ENCODE measurements at places on chromosomes 11 and 22.

GRCh38 chr11:131940126-131940525 is 569.7 kb downstream of the NTM start:
- DNase-seq: no peak

DNA sequence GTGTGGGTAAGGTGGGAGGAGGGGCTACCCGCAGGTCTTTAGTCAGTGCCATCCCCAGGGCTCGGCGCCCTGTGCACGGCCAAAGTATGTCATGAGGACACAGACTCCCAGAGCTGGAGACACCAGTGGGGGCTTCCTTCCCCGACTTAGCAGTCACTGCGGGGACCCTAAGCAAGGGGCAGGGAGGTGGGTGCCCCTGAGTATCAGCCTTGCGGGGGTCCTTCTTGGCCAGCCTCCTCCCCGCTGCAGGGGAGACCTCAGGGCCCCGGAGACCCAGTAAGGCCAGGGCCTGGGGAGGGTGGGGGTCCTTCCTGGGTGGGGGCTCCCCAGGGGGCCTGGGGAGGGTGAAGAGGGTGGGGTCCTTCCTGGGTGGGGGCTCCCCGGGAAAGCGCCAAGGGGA is 673.8 kb downstream of the BRD1 start:
- no peak for DNase-seq

GRCh38 chr11:68816917-68817419 is 24.7 kb downstream of the CPT1A start:
- no peak for DNase-seq

- DNase-seq: no peak
Measured at GRCh38 chr11:43447151-43447550, 88.4 kb downstream of the TTC17 start.

- no peak for DNase-seq
Measured at GRCh38 chr11:11989774-11990744, 18.4 kb downstream of the DKK3 start.

DNA sequence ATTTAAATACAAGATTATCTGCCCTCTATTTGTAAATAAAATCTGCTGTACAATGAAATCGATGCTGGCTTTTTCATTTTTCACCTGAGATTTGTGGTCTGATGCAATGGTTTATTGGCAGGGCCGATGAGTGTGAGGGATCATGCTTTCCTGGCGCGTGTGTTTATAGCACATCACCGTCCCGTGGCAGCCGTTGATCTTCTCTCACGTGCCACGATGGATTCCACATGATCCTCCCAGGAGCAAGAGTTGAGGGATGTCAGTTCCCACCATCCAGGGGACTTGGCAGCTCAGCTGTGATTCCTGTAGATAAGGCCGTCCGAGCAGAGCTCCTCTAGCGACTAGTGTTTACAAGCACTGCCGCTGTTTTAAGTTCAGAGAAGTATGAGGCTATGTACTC is 213.7 kb downstream of the TBC1D22A start:
- no peak for DNase-seq

GRCh38 chr11:103633068-103633788 is 403.2 kb upstream of the DDI1 start:
- DNase-seq: no peak

DNA sequence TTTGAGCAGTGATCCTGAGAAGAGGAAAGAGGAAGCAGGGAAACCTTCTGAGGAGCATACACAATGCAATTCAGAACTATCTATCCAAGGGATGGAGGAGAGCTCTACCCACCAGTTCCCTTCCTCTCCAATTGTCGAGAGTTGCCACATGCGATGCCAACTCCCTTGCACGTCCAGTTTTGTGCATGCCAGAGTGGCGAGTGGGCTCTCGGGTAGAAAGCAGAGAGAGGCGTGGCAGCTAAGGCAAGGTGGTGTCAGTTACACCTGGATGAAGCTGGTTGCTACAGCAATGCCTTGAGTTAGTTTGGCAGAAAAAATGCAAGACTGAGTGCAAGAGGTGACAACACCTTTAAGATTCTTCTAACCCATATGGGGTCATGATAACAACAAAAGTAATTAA is 420.4 kb upstream of the CCDC90B start:
- no peak for DNase-seq

DNA sequence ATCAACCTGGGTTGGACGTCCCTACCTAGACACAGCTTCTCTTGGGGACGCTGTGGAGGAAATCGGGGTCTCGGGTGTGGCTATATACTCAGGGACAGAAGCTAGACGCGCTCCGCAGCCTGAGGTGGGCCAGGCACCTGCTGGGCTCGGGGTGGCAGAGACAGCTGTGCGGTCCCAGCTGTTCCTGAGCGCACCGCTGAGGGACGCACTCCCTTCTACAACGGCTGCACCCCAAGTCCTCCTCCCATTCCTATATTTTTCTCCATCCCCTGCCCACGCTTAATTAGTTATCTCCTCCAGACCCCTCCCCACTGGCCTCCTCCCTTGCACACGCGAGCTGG is 188 bp upstream of the MTNR1B start:
- DNase-seq: no peak

- no peak for DNase-seq
Measured at GRCh38 chr11:21082853-21083252, 413.5 kb downstream of the NELL1 start.

DNA sequence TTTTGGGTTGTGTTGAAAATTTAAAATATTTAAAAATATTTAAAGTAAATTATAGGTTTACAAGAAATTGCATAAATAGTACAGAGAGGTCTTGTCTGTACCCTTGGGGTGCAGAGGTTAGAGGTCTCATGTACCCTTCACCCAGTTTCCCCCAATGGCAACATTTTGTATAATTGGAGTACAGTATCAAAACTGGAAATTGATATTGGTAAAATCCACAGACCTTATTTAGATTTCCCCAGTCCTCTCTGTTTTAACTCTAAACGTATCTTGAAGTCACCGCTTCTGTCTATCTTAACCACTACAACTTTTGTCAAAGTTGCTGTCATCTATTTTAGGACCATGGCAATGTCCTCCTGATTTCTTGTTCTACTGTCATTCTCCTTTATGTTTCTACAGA is 10.9 kb downstream of the THY1 start:
- DNase-seq: no peak

DNA sequence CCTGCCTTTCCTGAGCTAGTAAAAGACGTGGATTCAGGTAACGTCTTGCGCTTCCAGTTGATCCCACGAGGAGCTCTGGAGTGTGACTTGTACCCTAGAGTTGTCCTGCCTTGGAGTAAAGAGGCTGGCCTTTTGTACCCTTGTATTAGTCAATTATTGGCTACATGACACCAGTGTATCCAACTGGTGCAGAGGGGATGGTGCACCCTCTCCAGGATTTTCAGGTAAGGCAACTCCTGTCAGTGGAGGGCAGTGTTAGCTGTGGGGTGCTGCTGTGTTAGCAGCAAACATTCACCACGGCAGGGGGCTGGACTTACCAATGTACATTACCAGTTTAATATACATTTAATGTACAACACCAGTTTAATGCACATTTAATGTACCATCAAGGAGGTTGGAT is 233.5 kb downstream of the MIAT start:
- no peak for DNase-seq

DNA sequence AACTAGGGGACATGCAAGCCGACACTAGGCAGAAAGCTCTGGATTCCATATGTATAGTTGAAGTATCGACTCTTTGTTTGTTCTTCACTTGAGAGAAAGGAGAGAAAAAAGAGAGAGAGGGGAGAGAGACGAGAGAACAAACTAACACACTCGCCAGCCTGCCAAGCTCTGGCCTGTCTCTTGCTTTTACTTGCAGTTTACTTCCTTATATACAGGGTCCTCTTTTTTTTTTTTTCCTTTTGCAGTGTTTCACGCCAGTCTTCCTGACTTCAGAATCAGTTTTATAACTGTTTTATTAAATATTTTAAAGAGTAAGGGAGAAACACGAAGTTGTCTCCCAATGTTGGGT is 19.9 kb downstream of the TEAD1 start:
- DNase-seq: no peak

DNA sequence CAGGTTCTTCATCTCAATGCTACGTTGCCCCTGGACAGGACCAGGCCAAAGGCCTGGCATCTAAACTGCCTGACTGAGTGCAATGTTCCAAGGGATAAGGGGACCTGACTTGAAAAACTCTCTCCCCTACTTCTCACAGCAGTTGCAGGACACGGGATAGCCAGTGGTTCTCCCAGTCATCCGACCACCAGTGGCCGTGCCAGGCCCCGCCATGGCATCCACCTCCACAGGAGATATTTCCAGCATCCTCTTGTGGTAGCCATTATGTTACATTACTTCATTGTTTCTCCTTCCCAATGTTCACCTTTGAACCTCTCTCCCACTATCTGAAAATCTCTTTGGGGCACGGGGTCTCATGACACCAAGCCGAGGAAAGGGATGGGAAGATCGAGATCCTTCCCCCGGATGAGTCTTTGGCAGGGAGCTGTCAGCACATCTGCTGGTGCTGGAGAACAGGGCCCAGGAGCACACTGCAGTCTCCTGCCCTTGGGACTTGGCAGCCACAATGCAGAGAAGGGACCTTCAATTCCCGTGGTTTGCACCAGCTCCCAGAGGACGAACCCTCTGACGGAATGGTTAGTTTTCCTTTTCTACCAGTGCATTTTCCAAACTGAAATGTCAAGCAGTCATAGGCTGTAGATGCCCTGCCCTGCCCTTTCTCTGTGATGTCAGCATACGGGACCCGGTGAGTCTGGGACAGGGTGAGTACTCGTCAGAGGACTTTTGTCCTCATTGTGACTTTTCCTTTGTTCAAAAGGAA is 121.2 kb downstream of the ETS1 start:
- DNase-seq: no peak

DNA sequence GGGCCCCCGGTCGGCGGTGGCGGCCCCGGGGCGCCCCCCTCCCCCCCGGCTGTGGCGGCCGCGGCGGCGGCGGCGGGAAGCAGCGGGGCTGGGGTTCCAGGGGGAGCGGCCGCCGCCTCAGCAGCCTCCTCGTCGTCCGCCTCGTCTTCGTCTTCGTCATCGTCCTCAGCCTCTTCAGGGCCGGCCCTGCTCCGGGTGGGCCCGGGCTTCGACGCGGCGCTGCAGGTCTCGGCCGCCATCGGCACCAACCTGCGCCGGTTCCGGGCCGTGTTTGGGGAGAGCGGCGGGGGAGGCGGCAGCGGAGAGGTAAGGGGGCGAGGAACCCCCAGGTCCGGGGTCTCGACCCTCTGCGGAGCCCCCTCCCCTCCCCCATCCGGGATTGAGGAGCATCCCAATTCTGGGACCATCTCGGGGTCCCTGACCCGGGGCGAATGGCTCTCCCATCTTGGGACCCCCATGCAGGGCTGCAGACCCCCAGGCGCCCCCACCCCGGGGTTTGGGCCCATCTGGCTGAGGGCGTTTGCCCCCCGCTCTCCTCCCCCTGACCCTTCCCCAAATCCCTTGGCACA is 431 bp downstream of the KMT2A start:
- no peak for DNase-seq

DNA sequence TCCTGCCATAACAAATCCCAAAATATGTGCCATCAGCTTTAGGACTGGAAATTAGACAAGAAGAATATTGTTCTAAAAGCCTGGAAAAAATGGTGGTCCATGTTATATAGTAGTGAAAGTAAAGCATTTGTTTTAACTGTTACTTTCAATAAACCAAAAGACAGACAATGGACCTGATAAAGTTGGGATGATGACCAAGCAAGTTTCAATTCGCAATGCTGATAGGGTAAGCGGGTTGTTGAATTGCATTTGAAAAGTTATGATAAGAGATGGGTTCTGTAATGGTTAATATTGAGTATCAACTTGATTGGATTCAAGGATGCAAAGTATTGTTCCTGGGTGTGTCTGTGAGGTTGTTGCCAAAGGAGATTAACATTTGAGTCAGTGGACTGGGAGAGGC is 131.9 kb upstream of the ZC3H12C start:
- no peak for DNase-seq

DNA sequence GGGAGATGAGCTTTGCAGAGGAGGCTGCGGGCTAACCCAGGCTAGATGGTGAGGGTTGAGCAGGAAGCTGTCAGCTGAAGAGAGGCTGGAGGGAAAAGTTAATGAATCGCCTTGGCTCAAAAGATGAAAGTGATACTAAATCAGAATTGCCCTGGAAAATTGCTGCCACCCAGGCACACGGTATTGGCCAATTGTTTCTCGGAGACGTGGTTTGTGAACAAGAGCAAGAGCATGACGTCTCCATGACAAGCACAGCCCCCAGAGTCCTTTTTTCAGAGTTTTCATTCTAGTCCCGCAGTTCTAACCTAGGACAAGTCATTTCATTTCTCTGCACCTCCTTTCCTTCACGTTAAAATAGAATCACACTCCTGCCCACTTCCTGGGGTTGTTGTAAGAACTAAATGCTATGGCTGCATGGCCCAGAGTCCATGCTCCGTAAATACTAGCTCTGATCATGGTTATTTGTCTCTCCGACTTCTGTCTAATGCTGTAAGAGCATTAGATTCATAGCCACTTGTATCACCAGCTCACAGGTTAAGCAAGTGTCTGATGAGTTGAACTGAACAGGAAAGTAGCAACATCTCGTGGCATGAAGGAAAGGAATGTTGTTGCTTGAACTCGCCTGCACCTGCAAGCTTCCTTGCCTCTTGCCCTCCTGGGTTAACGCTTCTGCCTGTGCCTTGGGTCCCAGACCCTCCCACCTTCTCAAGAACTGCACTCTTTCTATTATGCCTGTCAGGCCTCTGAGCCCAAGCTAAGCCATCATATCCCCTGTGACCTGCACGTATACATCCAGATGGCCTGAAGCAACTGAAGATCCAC is 33.8 kb upstream of the NUP50 start:
- DNase-seq: no peak

- no peak for DNase-seq
Measured at GRCh38 chr11:79637219-79637618, 196.4 kb upstream of the TENM4 start.

- no peak for DNase-seq
Measured at GRCh38 chr11:114448749-114449482, 9.6 kb downstream of the REXO2 start.

DNA sequence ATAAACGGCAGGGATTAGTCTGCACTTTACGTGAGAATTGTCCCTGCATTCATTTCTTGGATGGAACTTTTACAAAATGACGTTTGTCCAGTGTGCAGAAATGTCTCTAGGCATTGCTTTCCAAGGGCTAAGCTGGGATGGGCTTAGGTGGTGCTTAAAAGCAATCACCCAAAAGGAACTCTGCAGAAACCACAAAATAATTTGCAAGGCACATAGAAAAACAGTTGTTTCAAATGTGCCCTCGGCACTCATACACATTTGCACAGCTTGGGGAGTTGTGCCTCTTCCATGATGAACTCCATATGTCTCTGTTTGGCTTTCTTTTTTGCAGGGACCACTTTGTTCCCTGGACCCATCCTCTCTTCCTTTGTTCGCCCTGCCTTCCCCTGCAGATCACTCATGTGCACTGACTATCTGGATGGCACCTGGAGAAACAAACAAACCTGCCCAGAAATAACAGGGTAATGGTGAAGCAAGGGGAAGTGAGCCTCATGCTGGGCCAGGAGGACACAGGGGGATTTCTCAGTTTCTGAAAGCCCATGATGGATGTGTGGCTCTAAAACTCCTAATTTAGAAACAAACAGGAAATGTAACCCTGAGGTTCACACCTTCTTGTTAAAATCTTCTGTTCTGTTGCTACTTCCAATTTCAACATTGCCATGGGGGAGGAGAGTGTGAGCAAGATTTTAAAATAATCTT is 150.2 kb downstream of the SNX19 start:
- DNase-seq: no peak
